ENCODE measurements at places on chromosomes 3 and 15.

DNA sequence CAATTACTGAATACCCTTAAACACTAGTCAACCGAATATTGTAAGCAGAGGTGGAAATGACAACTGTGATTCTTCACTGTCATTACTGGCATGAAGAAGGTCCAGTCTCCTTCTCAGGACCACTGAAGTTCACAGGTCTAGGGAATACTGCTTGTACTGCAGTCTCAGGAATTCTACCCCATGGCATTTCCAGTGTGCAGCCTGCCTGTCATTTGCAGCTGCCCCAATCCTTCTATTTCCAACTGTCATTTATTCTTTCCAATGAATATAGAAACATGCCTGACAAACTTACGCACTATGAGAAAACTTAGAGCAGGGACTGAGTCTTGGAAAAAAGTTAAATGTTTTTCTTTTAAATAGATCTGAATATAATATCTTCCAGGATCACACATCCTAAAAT is 308.0 kb upstream of the THBS1 start:
- DNase-seq: no peak

DNA sequence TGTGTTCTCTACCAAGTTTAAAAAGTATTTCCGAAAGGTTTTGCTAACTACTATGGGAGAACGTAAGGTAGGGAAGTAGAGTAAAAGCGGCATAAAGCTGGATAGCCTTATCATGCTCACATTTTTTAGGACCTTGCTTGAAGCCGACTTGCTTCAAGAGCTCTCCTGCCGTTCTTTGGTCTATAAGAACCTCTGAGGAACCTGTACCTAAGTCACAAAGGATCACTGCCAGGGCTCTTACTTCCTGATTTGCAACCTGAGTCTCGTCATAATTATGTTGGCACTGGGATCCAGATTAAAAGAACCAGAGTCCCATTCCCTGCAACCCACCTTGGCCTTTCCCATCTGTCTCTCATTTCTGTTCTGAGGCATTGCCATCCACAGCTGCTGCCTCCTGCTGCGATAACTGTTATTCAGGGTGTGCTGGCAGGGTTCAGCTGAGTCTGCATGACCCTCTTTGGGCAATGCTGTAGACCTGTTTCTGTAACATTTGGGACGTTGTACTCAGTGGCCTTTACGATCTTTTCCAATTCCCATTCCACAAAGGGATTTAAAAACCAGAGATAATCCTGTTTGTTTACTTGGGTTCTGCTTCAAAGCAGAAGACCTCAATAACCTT is 131.0 kb upstream of the UMPS start:
- DNase-seq: no peak

GRCh38 chr15:93331545-93332167 is 242.6 kb upstream of the RGMA start:
- DNase-seq: no peak

DNA sequence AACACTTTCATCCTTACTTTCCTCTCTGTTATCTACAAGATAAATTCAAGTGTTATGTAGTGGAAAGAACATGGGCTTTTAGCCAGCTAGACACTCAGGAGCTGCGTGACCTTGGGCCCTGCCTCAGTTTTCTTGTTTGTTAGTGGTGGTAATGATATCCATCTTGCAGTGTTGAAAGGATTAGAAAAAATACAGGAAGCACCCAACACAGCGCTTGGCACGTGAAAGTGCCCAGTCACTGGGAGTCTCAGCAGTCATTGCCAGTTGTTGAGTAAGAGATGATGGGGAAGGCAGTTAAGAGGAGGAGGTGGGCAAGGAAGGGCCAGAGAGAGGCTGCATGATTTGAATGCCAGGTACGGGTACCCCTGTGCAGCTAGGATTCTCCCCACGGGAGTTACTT is 5.3 kb downstream of the PDIA5 start:
- no peak for DNase-seq

GRCh38 chr3:111045564-111045963 is 26.1 kb upstream of the NECTIN3 start:
- DNase-seq: no peak

GRCh38 chr15:70508561-70509281 is 254.6 kb downstream of the UACA start:
- DNase-seq: no peak

DNA sequence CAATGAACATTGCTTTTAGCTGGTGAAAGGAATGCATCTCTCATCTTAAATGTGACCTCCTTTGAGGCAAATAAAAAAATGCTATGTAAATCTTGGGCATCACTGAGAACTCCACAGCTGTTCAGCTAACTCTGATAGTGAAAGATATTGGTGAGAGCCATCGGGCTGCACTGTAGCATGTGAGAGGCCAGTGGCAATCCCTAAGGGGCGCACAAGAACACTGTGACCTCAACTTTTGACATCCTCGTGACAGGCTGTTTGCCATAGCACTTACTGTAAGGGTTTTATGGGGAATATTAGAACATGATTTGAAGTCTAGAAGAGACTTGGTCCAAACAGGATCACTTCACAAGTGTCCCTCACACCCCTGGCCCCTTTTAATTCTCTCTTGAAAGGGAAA is 697.9 kb downstream of the MCTP2 start:
- DNase-seq: no peak

GRCh38 chr3:184377882-184378445 is at the start of gene THPO:
Gene THPO, minus strand, starts transcription at chr3:184378207. Its CDS starts 1,948 bp downstream, at chr3:184376259.
- no peak for DNase-seq

DNA sequence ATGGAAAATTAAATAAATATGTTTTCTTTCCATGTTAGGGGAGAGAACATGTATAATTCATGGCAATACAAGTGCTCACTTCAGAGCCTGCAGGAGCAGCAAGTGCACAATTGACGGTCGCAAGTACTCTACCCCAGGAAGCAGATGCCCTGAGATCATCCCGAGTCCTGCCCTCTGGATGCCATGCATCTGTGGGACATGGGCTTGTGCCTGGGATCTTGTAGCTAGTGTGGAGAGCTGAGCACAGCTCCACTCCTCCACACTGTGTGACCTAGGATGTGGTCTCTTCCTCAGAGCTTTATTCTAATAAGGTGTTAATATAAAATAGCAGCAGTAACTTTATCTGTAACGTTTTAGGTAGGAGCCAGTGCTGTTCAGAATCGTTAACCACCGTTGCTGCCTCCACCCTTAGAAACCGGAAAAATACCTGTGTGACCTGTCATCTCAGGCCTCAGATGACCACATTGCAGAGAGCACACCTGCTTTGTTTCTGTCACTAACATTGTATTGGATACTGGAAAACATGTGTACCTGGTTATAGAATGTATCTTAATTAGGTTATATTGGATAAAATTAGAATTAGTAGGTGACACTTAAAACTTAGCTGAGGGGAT is 105.0 kb upstream of the GOLGA6L6 start:
- DNase-seq: no peak

- DNase-seq: no peak
Measured at GRCh38 chr3:75338342-75338741, 325.8 kb upstream of the FRG2C start.

DNA sequence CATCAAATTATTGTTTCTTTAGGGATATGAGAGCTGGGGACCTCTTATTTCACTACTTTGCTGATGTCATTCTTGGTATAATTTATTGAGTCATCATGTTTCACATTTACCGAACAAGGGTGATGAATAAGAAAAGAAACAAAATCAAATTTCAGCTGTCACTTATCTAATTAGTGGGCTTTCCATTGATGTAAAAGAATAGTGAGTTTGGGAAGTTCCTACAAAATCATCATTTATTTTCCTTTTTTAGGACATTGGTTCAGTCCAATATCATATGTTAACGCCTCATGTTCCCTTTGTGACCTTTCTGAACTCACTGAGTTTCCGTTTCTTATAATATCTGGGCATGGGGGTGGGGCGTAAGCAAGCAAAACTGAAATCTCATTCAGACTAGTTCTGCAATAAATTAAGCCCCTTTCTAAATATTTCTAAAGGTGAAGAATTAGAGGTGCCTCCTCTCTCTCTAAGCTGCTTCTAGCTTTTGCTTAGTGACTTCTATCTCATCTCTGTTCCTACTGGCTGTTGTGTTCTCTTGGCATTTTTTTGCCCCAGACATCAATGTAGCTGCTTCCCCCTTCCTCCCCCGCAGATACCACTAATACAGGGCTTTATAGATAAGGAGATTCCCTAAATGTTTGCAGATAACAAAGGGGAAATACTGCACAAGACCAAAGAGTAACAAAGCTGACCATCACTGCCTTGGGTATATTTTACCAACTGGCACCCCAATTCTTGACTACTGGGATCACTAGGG is 238.0 kb upstream of the CTNNB1 start:
- DNase-seq: peak; percentile 1

DNA sequence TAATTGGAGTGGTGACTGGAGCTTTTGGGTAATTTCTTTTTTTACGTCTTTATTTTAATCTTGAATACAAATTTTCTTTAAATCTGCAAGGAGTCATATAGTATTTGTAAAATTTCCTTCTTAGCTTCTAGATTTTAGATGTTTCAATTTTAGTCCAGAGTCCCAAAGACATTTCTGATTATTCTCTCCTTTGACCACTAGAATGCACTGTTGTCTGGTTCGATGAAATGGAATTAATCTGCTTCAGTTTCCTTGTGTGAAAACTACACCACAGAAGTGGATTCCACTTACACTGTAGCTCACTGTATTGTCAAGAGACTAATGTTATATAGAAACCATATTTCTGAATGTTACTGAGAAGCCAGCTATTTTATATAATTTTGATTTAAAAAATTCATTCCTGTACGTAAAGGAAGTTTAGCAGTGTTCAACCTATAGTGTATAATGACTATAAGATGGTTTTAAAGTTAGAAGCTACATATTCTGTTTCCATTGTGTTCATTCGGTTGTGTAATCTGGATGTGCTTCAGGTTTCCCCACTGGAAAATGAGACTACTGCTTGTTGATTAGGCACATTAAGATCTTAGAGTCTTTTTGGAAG is 6.1 kb downstream of the GRAMD1C start:
- DNase-seq: no peak

GRCh38 chr3:188796122-188796631 is 375.6 kb upstream of the TPRG1 start:
- no peak for DNase-seq

GRCh38 chr3:129282727-129283327 is 4.2 kb downstream of the HMCES start:
- DNase-seq: peak; percentile 46

DNA sequence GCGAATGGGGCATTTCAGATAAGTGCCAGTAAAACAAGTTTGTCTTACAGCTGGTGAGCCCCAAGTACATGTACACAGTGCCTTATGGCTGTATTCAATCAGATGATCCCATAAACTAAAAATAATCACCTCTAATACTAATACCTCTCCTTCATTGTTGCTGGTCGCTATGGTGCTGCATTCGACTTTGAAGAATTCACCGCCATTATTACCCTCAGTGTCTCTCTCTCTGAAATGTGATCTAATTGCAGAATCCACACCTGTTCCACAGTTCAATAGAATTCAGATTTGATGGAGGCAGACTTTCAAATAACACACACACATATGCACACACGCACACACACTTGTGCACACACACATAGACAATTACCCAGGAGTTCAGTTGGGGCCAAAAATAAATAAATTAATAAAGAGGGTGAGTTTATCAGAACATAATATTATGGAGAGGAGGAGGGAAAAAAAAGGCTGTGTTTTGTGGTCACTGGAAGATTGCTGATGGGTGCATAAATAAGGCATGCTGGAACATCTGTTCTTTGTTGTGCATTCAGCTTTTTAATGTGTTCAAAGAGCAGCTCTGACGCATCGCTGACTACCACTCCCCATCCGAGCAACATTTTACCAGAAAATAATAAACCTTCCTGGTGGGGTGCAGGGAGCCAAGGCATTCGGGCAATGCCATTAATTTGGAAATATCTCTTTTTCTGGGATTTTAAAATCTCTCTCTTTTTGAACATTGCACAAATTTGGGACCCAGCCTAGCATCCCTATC is 235.7 kb downstream of the SATB1 start:
- DNase-seq: no peak

GRCh38 chr3:50415061-50415460 is 55.7 kb upstream of the TMEM115 start:
- DNase-seq: no peak

- no peak for DNase-seq
Measured at GRCh38 chr3:177447938-177448337, 250.7 kb upstream of the TBL1XR1 start.

Data from GM12892 (cell line).